ENCODE measurements at places on chromosomes 5 and 9. TPM values are rescaled to one million over a fixed set of nuclear protein-coding genes. Genes with fewer than 3 reads are reported as not detected.

PLEKHG4B gene
- total RNA-seq: not detected

- H3K4me3 ChIP-seq: no peak overlapping the region
- H3K27me3 ChIP-seq: no peaks in the 10 kb centered on the region
- H3K27ac ChIP-seq: no peak overlapping the region
- H3K36me3 ChIP-seq: no peaks in the 10 kb centered on the region
These were observed 28.1 kb downstream of the SMARCA2 start for GRCh38 chr9:2043243-2043642.

- no peaks in the 10 kb centered on the region for H3K4me1 ChIP-seq
- no peaks in the 10 kb centered on the region for H3K36me3 ChIP-seq
These were observed 30.7 kb upstream of the GPX3 start for GRCh38 chr5:150989695-150990094.

IARS1 gene
- total RNA-seq: 107 TPM

- no peak overlapping the region for H3K27ac ChIP-seq
- H3K27me3 ChIP-seq: no peaks in the 10 kb centered on the region
- no peak for DNase-seq
- no peaks in the 10 kb centered on the region for H3K4me1 ChIP-seq
- no peaks in the 10 kb centered on the region for H3K36me3 ChIP-seq
These were observed 94.2 kb upstream of the APC start for GRCh38 chr5:112643339-112643971.

GRCh38 chr5:73435759-73436534 lies 12.6 kb downstream of the FOXD1 start:
- H3K27ac ChIP-seq: no peak overlapping the region
- H3K4me3 ChIP-seq: no peak overlapping the region
- H3K36me3 ChIP-seq: no peaks in the 10 kb centered on the region
- peaks cover 81% of the 10 kb centered on the region for H3K27me3 ChIP-seq
- DNase-seq: no peak

KLF9 gene
- 122 TPM for total RNA-seq

GRCh38 chr5:124200381-124200780 lies 546.1 kb downstream of the ZNF608 start:
- no peaks in the 10 kb centered on the region for H3K36me3 ChIP-seq
- no peak overlapping the region for H3K27ac ChIP-seq
- no peaks in the 10 kb centered on the region for H3K27me3 ChIP-seq

DNA sequence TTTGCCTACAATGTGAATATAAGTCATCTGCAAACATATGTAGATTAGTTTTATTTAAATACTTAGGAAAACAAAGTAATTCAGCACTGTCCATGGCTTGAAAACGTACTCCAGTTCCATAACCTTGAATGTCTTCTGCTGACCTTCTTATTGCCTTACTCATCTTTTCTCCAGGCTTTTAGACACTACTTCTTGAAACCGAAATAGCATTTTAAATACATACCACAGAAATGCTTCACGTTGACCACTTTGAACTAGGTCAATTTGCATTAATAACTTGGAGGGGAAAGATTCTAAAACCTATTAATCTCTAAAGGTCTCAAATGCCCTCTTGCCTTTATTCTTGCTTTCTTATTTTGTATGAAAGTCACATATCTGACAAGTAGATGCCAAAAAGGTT lies 995.4 kb upstream of the ACO1 start:
- no peaks in the 10 kb centered on the region for H3K4me1 ChIP-seq
- no peaks in the 10 kb centered on the region for H3K36me3 ChIP-seq
- no peak for DNase-seq
- H3K27ac ChIP-seq: no peak overlapping the region
- no peak overlapping the region for H3K4me3 ChIP-seq
- no peaks in the 10 kb centered on the region for H3K27me3 ChIP-seq

EPB41L4B gene
- 6.4 TPM for total RNA-seq

DNA sequence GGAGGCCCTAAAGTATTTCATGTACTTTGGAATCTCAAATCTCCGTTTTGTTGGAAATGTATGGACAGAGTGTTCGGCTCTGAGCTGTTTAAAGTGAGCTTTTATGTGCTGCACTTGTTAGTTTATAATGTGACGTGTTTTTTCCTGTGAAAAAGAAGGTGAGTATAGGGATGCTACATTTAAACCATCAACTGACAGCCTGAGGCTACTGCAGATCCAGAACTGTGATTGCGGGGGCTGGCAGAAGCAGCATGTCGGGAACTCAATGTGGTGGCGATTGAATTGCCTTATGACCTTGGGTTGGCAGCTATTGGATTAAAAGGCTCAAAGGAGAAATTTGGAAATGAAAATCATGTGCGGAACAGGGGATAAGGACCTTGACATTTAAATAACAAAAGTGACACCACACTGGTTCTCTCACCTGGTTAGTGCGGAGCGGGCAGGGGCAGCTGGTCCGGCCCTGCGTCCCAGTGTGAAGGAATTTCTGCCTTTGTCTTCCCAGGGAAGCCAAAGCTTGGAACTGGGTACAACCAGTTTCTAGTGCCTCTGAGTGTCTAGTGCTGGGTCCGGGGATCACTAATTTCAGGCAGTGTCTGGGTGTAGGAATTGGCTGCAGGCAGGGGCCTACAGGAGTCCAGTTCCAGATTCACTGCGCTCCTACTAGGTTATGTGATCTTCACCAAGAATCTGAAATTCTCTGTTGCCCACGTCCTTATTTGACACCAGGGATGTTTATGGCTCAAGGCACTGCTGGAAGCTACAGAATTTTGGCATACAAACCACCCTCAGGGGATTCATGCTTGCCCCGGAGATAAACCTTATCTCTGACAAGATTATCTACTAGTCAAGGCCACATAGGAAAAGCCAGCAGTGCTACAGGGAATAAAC lies 120.7 kb upstream of the ERCC6L2 start:
- H3K4me1 ChIP-seq: peaks cover 12% of the 10 kb centered on the region
- no peak overlapping the region for H3K27ac ChIP-seq
- no peak for DNase-seq
- H3K27me3 ChIP-seq: no peaks in the 10 kb centered on the region
- H3K4me3 ChIP-seq: no peak overlapping the region

PCA3 gene
- not detected for total RNA-seq

DNA sequence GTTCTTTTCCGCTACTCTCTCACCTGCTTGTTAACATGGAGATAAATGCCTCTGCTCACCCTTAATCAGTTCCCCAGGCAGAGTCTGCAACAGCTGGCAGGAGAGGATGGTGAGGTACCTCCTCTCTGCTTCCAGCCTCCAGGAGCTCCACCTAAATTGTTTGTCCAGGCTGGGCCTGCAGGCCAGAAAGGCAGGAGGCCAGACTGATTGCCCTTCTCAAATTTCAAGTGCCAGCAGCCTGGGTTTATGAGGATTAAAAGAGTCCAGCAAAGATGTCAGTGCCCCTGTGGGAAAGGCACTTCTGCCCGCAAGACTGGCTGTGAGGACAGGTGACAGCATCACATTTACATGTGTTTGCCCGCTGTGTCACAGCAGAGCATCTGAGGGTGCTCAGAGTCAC lies 19.8 kb downstream of the CORO2A start:
- H3K36me3 ChIP-seq: no peaks in the 10 kb centered on the region
- no peak overlapping the region for H3K27ac ChIP-seq
- DNase-seq: no peak
- H3K27me3 ChIP-seq: no peaks in the 10 kb centered on the region

- no peaks in the 10 kb centered on the region for H3K36me3 ChIP-seq
- H3K4me1 ChIP-seq: no peaks in the 10 kb centered on the region
- H3K27me3 ChIP-seq: peaks cover 74% of the 10 kb centered on the region
These were observed 14.9 kb downstream of the BTNL9 start for GRCh38 chr5:181054871-181055459.

FST gene
- total RNA-seq: 2.5 TPM

DNA sequence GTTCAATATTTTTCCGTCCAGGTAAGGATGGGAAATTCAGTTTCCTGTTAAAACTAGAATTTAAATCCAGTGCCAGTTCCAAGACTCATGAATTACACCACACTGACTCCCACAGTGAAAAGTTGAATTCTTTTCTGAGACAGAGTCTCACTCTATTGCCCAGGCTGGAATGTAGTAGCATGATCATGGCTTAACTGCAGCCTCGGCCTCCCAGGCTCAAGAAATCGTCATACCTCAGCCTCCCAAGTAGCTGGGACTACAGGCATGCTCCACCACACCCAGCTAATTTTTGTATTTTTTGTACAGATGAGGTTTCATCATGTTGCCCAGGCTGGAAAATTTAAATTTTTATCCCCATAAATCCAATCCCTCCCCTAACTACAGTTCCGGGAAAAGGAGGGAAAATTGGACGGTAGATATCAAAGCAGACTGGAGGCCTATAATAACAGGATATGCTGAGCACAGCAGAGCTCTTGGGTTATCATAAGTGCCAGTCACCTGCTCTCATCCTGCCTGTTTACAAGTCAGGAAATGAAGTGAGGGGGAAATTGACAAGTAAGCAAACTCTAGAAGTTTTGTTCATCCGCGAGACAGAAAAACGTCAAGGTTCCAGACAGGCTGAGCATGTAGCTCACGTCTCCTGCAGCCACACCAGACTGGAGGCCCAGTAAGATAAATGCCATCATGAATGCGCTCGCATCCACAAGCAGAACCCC lies 105.7 kb downstream of the UGCG start:
- no peak overlapping the region for H3K27ac ChIP-seq
- H3K4me1 ChIP-seq: no peaks in the 10 kb centered on the region
- H3K4me3 ChIP-seq: no peak overlapping the region
- H3K36me3 ChIP-seq: no peaks in the 10 kb centered on the region

WDR36 gene
- 26.3 TPM for total RNA-seq

TNFSF15 gene
- not detected for total RNA-seq

GRCh38 chr9:85453850-85454249 lies 287.9 kb downstream of the AGTPBP1 start:
- no peak for DNase-seq
- H3K4me1 ChIP-seq: no peaks in the 10 kb centered on the region
- no peak overlapping the region for H3K27ac ChIP-seq
- H3K36me3 ChIP-seq: no peaks in the 10 kb centered on the region

DNA sequence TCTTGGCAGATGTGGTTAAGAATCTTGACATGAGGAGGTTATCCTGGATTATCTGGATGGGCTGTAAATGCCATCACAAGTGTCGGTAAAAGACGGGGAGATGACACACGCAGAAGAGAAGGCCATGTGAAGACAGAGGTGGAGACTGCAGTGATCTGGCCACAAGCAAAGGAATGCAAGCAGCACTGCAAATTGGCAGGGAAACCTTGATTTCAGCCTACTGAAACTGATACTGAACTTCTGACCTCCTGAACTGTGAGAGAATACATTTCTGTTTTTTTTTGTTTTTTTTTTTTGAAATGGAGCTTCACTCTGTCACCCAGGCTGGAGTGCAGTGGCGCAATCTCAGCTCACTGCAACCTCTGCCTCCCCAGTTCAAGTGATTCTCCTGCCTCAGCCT lies 92.4 kb upstream of the NFIL3 start:
- H3K4me3 ChIP-seq: no peak overlapping the region
- no peak overlapping the region for H3K27ac ChIP-seq
- DNase-seq: no peak
- H3K36me3 ChIP-seq: no peaks in the 10 kb centered on the region

MYOZ3 gene
- total RNA-seq: 12.6 TPM

RNF208 gene
- total RNA-seq: 1.2 TPM

DNA sequence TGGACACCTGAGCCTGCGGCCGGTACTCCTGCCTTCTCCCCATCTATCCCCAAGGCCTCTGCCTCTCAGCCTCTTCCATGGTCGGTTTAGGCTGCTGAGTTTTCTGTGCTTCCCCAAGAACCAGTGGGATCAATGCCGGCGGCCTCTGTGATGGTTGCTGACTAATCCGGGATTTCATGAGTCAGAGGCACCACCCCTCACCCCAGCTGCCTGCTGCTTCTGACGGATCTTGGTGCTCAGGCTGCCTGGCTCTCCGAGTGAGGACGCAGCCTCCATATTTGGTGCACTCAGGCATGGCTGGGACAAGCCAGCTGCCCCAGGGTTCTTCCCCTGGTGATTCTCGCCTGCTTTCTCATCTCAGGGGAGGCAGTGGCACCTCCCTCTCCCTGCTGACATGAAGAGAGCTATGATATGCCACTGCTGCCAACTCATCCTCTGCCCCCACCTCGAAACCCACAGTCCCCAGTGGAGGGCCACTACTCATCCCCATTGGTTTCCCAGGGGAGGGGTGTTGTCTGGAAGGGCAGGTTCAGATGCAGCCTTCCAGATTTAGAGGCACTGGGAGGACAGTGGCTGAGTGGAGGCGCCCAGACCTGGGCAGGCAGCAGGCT lies 3.3 kb upstream of the MAN1B1 start:
- peaks cover 21% of the 10 kb centered on the region for H3K4me1 ChIP-seq
- DNase-seq: peak; percentile 42
- H3K27ac ChIP-seq: peak overlapping the region; percentile 31
- no peaks in the 10 kb centered on the region for H3K27me3 ChIP-seq

GRCh38 chr9:124309667-124310084 lies 51.9 kb downstream of the NEK6 start:
- H3K27ac ChIP-seq: no peak overlapping the region
- DNase-seq: peak; percentile 37
- H3K4me3 ChIP-seq: no peak overlapping the region

DNA sequence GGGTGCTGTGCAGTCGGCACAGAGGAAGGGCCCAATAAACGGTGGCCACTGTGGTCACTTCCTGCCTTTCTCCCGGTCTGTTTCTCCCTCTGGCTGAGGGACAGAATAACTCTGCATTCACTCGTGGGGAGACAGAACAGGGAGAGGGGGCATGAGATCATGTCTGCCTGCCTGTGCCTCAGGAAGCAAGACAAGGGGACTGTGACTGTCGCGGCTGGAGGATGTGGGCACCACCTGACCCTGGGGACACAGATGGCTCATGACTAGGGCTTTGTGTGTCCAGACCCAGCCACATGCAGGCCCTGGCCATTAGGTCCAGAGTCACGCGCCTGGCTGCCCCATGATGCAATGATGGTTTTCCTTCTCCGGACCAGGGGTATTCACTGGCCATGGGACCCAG lies 5.8 kb downstream of the TRUB2 start:
- H3K36me3 ChIP-seq: no peaks in the 10 kb centered on the region
- H3K4me1 ChIP-seq: peaks cover 6% of the 10 kb centered on the region
- H3K27me3 ChIP-seq: no peaks in the 10 kb centered on the region
- DNase-seq: no peak
- no peak overlapping the region for H3K27ac ChIP-seq
- no peak overlapping the region for H3K4me3 ChIP-seq

DNA sequence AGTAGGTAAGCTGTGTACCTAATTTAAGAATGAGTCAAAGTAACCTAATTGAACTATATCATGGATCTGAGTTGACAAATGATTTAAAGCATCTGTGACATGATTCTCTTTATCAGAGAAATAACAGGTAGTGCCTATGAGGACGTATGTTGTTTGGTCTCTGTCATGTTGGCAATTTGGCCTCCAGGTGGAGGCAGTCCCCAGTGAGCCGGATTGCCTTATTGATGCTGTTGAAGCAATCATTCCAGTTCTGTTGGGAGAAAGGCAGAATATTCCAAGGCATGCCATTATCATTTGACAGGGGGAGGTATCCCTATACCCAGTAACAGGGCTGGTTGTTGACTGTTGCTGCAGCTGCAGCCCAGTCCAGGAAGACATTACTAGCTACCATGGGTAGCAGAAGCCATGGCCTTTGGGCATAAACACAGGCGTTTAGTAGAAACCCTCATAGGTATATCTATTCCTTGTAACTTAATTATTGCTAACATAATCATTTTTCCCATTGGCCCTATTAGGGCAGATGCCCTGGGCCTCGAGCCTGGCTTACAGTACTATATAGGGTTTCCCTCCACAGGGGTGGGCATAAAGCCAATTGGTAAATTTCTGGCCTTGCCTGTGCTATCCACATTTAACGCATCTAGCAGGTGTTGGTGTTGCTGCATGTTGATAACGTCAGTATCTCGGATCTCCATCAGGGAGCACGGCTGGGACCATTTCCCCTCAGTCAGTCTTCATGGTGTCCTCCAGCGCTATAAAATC lies 12.2 kb upstream of the SLC22A4 start:
- no peaks in the 10 kb centered on the region for H3K4me1 ChIP-seq
- no peak overlapping the region for H3K27ac ChIP-seq
- H3K4me3 ChIP-seq: no peak overlapping the region

LRRC70 gene
- total RNA-seq: 0.80 TPM

Data from gastrocnemius medialis (tissue), 4 donors.